ACHN (cell line): ENCODE measurements at places on chromosomes 3 and 15.
A peak's percentile ranks its signal among the peaks of the same experiment; 100 is the strongest.

GRCh38 chr15:39661776-39662175, 80.9 kb downstream of the THBS1 start:
- DNase-seq: no peak

DNA sequence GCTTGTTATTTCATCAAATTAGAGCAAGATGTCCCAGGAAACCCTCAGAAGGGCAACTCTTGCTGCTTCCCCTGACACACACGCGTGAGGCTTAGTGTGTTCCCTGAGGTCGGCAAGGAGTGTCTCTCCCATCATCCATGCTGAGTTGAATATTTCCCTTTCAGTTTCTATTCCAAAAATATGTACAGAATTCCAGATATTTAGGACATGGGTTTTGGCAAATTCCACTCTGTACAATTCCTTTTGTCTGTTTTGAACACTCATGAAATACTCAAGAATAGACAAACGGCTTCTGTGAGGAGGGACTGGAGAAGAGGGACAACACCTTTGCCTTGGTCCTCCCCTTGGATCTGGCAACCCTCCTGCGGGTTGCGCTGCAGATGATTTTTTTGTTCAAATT, 138.0 kb downstream of the DUT start:
- no peak for DNase-seq

DNA sequence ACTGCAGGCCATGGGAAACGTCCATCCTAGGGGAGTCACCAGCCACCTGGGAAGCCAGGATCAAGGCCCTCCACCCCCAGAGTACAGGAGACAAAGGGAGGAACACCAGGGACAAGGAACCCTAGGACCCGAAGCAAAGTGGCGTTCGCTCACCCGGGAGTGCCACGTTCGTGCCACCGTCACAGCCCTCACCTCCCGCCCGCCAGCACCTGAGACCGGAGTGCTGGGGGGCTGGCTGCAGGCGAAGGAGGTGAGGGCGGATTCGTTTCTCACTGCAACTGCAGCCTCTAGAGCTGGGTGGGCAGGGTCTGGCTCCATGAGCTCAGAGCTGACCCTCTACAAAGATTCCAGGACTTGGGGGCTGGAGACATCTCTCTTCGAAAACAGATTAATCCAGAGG, 26.3 kb downstream of the ZDHHC19 start:
- no peak for DNase-seq

DNA sequence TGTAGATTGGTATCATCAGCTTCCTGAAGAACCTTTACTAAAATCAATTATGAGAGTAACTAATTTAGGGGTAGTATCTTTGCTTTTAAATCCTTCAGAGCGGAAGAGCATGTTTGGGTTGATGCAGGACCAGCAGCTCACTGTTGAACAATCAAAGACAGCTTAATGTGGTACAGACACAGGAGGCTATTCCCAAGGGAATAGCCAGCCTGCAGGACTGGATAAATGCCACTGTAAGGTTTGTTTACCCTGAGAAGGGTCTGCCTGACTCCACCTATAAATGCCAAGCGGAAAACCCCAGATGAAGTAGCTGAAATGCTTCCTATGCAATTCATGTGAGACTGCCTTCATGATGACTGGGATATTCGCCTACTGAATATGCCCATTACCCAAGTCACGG, 16.0 kb upstream of the STAC start:
- no peak for DNase-seq

DNA sequence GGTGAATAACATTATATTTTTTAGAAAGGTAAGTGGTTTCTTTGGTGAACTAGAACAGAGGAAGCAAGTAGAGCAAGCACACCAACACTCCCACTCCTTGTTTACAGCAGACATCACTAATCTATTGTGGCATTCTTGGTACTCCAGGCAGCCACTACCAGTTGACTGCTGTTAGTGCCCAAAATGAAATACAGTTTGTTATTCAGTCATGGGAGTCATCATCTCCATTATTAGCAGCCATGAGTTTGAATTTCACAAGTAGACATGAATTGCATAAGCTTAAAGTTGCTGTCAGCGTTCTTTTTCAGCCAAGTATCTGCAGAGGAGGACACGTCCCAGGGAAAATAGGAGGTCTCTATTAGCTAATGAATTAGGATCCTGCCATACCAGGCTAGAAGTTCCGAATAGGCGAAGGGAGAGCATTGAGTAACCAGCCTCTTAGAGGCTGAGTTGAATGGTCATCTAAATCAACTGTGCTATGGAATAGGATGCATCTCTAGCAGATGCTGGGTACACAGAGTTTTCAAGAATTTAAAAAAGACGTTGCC, 252.7 kb upstream of the ICE2 start:
- no peak for DNase-seq

- peak; percentile 61 for DNase-seq
These were observed 72.9 kb upstream of the ATP2C1 start for GRCh38 chr3:130820976-130821375.

GRCh38 chr15:34039790-34040113, 748 bp upstream of the AVEN start:
- no peak for DNase-seq

DNA sequence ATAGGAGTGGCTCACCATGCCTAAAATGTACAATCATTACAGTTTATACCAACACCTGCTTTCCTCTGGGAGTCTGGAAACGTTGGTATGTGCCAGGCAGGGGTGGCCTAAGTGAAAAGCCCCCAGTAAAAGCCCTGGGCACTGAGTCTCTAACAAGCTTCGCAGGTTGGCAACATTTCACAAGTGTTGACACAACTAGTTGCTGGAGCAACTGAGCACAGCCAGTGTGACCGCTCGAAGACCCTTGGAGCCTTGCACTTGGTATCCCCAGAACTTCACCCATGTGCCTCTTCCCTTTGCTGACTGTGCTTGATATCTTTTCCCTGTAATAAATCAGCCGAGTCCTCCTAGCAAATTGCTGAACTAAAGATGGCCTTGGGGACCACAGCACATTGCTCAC, 2.7 kb downstream of the RIOX2 start:
- DNase-seq: no peak

GRCh38 chr15:41975669-41976068, 3.3 kb upstream of the EHD4 start:
- DNase-seq: no peak

DNA sequence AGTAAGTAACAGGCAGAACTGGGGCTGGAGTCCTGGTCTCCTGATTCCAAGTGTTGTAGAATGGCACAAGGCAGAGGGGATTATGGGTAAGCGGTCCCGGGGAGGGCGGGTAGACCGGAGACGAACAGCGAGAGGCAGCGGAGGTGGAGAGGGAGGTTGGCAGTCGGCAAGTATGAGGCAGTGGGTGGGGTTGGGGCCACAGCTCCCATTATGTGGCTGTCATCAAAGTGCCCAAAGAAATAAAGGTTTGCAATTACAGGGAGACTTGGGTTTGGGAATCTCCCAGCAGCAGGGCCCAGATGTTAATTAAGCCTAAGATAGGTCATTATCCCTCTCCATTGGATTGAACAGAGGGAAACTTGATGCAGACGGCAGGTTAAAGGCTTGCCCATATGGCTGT, 16.9 kb downstream of the FAM43A start:
- DNase-seq: no peak

GRCh38 chr3:17765819-17766472, 23.5 kb upstream of the TBC1D5 start:
- no peak for DNase-seq

DNA sequence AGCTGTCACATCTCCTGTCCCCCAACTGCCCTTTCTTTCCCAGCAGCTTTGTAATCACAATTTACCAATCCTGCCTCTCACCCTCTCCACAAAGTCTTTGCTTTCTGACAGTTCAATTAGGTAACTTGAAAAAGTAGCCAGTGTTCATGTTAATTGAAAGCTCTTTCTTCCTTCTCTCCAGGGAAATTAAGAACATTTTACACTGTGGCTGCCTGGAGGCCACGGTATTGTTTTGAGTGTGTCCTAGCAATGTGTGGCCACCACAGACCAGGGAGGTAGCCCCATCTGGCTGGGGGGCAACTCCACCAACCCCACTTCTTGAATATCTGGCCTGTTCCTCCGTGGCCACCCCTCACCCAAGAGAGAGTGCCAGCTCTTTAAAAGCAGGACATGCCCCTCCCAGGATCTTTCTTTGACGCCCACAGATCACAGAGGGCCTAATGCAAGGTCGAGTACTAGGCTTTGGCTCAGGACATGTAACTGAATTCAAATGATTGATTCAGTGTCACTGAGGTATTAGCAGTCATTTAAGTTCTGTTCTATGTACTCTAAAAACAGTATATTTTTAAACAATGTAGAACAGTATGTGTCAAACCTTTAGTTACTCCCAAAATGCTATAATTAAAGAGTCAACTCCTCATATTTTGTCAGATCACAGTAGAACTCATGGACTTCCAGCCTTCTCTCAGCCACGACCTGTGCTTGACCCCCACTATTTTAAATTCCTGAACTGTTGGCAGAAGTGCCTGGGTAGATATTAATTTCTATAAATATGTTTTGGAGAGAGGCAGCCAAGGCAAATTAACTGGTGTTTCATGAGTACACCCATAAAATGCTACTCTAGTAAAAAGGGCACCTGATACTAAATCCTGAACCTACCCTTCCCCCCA, 164.5 kb downstream of the TNIK start:
- DNase-seq: no peak

DNA sequence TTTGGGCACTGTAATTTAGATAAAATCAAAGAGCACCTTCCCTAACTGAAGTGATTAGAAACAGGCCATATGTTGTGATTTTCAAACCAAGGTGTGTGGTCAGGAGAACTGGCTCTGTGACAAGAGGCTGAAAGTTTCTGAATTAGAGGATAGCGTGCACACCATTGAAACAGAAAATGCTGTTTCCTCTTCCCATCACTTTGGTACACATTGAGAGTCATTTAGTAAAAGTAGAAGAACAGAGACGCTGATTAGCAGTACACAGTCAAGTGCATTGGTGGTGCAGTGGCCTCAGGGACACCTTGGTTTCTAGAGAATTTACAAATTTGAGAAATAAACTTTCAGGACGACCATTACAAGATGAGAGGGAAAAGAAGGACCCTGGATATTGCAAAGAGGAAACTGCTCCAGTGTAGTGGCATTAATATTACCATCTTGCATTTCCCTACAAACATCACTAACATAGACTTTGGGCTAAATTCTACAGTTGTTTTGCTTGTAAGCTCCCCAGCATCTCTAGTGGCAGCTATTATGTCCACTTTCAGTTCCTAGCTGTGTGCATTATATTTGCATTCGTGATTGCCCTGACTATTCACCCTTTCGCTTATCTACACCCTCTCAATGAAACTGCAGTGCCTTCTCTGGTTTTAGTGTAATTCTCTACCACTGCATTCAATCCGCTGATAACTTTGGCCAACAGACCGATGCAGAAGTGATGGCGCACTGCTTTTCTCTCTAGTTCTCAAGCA, 728.1 kb upstream of the GRM7 start:
- no peak for DNase-seq

GRCh38 chr3:55074796-55075195, 146.9 kb upstream of the LRTM1 start:
- no peak for DNase-seq

- no peak for DNase-seq
These were observed 106.4 kb upstream of the RPL32 start for GRCh38 chr3:12947504-12948369.

DNA sequence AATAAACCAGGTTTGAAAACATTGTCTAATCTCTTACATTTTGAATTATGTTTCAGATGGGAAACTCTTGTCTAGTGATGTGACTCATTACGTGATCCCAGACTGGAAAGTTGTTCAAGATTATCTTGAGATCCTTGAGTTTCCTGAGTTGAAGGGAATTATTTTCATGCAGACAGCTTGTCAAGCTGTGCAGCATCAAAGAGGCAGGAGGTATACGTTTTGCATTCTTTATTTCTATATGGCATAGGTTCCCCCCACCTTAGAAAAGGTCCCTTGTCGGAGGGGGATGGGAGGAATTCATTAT, 1.5 kb downstream of the DIS3L start:
- DNase-seq: peak; percentile 45

DNA sequence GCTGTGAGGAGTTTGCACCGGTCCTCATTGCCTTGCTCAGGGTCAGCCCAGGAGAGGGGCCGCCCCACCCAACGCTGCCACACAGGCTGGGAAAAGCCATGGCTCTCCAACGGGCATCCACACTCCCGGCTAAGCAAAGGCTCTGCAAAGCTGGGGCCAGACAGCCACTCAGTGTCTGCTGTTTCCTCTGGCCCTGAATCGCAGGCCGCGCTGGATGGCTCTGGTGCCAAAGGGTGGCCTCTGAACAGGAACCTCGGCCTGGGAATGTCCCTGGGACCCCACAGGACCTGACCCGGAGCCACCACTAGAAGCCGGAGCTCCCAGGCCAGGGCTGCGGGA, 42.9 kb downstream of the RPN1 start:
- no peak for DNase-seq

GRCh38 chr3:13655061-13655913, 106.4 kb downstream of the FBLN2 start:
- peak; percentile 34 for DNase-seq

- DNase-seq: peak; percentile 35
These were observed 706 bp downstream of the DVL3 start for GRCh38 chr3:184155644-184156521.

GRCh38 chr3:173045770-173046382, 95.2 kb downstream of the SPATA16 start:
- DNase-seq: peak; percentile 9

DNA sequence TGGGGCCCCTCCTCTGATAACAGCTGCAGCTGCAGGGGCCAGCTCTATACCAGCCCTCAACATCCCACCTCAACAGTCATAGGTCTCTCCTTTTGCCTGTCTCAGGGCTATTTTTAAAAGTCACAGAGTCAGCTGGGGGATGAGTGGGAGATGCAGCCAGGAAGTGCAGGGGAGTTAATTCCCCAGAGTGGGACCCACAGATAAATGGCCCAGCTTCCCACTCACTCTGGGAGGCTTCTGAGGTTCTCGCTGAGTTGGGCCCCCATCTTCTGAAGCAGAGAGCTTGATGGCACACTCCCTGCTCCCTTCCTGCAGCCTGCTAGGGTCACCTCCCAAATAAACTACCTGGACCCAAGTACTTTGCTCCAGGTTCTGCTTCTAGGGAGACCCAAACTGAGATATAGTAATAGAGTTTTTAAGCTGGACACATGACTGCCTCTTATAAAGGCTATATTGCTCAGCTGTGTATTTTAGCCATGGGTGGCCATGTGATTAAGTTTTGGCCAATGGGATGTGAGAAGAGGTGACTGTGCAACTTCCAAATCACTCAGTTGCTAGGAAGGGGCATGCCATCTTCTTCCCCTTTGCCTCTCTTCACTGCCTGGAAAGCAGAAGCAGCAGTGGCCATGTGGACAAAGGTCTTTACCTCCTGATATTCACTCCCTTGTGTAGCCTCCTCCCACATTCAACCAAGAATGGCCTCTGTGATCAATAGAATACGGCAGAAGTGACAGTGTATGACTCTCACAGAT, 15.5 kb upstream of the VIPR1 start:
- no peak for DNase-seq
